ENCODE measurements at places on chromosomes 6 and 20. TPM values are rescaled to one million over a fixed set of nuclear protein-coding genes. Genes with fewer than 3 reads are reported as not detected.

LKAAEAR1 gene
- total RNA-seq: not detected

SYTL3 gene
- 1.0 TPM for total RNA-seq

LY6G6C gene
- total RNA-seq: under 0.01 TPM

BMP2 gene
- 12.0 TPM for total RNA-seq

TGM2 gene
- total RNA-seq: 0.68 TPM

LAMA2 gene
- total RNA-seq: 0.68 TPM

F13A1 gene
- total RNA-seq: not detected

DEFB125 gene
- not detected for total RNA-seq

POM121L2 gene
- not detected for total RNA-seq

GINS1 gene
- total RNA-seq: 2.4 TPM

SLC17A1 gene
- not detected for total RNA-seq

LST1 gene
- total RNA-seq: not detected

ADGRG6 gene
- 13.0 TPM for total RNA-seq

FILIP1 gene
- under 0.01 TPM for total RNA-seq

TAGAP gene
- 0.34 TPM for total RNA-seq

BTNL2 gene
- not detected for total RNA-seq

KHDC3L gene
- not detected for total RNA-seq

Data from nasal cavity respiratory epithelium epithelial cell of viscerocranial mucosa (primary cell).